ENCODE measurements at places on chromosomes 7 and 10. TPM values are rescaled to one million over a fixed set of nuclear protein-coding genes. Genes with fewer than 3 reads are reported as not detected.

DNA sequence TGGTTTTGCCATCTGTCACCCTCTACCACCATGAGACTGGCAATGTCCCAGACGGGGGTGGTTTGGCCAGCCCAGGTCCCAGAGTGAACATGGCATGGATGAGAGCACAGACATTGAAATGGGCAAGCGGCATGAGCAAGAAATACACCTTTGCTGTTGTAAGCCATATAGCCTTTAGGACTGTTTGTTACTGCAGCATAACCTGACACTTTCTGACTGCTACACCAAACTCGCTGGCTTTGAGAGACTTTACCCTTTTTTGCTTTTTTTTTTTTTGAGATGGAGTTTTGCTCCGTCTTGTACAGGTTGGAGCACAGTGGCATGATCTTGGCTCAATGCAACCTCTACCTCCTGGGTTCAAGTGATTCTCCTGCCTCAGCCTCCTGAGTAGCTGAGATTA, 5.2 kb upstream of the MUC3A start:
- H3K4me3 ChIP-seq = no peak overlapping the region
- H3K27ac ChIP-seq = no peak overlapping the region
- H3K4me1 ChIP-seq = peaks cover 16% of the 10 kb centered on the region
- no peaks in the 10 kb centered on the region for H3K36me3 ChIP-seq
- no peak for DNase-seq

DNA sequence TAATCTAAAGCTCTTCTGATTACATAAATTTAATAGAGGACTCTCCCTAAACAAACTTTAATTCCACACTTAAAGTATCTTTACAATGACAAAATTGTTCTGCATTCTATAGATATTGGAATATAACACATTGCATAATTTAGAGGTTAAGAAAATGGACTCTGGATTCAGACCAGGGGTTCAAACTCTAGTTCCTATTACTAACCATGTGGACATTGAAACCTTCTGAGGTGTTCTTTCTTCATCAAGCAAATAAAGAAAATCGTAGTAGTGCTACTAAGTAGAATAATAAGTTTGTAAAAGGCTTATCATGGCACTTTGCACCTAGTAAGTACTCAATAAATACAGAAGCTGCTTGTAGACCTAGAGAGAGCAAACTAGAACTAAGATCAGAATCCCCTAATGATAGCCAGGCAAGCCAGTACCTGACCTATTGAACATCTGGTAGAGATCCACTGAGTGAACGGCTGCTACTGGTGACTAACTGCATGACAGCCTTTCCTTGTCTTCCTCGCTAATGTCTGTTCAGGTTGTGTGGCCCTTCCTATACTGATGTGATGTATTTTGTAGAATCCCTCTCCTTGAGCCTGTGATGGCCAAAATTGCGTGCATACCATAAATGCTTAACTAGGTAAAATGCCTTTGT, 430.3 kb downstream of the KCNMA1 start:
- H3K36me3 ChIP-seq = no peaks in the 10 kb centered on the region
- no peak for DNase-seq
- H3K4me1 ChIP-seq = no peaks in the 10 kb centered on the region

GRCh38 chr7:100563809-100564400, 9.8 kb downstream of the SAP25 start:
- H3K27ac ChIP-seq = no peak overlapping the region
- no peak overlapping the region for H3K4me3 ChIP-seq
- no peaks in the 10 kb centered on the region for H3K36me3 ChIP-seq
- H3K4me1 ChIP-seq = peaks cover 17% of the 10 kb centered on the region
- H3K27me3 ChIP-seq = no peaks in the 10 kb centered on the region
- DNase-seq = peak; percentile 88

The CALML5 gene
- not detected for total RNA-seq

DNA sequence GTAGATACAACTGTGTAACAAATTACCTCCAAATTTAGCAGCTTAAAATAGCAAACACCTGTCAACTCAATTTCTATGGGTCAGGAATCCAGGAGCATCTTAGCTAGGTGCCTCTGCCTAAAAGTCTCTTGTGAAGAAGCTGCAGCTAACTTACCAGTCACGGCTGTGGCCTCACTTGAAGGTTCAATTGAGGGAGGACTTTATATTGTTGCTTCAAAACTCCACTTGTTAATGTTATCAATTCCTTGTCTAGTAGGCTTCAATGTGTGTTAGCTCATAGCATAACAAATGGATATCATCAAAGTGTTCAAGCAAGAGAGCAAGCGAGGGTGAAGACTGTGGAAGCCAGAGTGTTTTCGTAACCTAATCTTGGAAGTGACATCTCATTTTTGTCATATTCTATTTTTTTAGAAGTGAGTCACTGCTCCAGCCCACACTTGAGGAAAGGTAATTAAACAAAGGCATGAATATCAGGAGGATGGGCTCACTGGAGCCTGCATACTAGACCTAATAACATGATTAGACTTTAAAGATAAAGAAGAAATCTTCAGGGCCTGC, 172.9 kb downstream of the SPAG6 start:
- H3K27ac ChIP-seq = no peak overlapping the region
- no peak overlapping the region for H3K4me3 ChIP-seq
- H3K4me1 ChIP-seq = no peaks in the 10 kb centered on the region

The RBM17 gene
- 66.2 TPM for total RNA-seq

- DNase-seq = peak; percentile 42
- H3K27ac ChIP-seq = no peak overlapping the region
- H3K4me3 ChIP-seq = no peak overlapping the region
- no peaks in the 10 kb centered on the region for H3K27me3 ChIP-seq
- peaks cover 4% of the 10 kb centered on the region for H3K4me1 ChIP-seq
- H3K36me3 ChIP-seq = no peaks in the 10 kb centered on the region
Measured at GRCh38 chr7:106126170-106126938, 14.2 kb upstream of the SYPL1 start.

Data from transverse colon (tissue), 4 donors.